ENCODE measurements at places on chromosomes 1 and 21.

- DNase-seq, result no peak
Observed at GRCh38 chr1:215228193-215228592, 145.7 kb downstream of the KCNK2 start.

- DNase-seq, result no peak
Observed at GRCh38 chr1:39668111-39668510, 3.8 kb downstream of the NT5C1A start.

DNA sequence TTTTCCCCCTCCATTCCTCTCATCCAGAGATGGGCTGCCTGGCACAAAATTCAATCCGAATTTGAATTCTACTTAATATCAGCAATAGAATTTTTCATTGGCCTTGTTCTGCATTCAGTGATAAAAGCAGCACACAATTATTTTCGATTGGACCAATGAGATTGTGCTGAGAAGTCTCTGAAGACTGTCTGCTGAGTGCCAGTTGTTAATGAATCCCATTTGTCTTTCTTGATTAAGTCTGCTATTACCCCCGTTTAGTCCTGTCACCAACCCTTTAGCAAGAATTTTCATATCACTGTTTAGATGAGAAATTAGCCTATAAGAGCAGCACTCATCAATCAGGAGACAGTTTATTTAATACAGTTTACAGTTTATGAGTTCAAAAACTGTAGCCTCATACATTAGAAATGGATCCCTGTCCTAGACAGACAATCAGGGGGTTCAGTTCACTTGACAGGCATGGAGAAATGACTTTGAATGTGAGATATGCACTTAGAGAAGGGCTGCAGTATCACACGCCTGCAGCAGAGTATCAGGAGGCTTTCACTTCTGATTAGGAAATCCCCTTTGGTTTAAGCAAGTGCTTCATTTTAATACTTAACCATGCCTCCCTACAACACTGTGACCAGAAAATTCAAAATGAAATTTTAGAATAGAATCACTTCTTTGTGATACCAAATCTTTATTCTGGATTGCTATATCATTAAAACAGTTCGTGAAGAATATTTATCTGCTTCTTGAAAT is 304.7 kb upstream of the PTBP2 start:
- DNase-seq, result no peak

- DNase-seq, result no peak
Observed at GRCh38 chr1:226176870-226177269, 9.7 kb downstream of the ACBD3 start.
